Activated T-cell treated with anti-CD3 and anti-CD28 coated beads for 4 hours (primary cell): ENCODE measurements at places on chromosomes 5 and 9.

GRCh38 chr5:145568581-145568980, 266.6 kb downstream of the PRELID2 start:
- DNase-seq, result no peak

- no peak for DNase-seq
Observed at GRCh38 chr5:143606043-143606752, 202.7 kb upstream of the NR3C1 start.

- no peak for DNase-seq
Observed at GRCh38 chr9:13386316-13386715, 106.8 kb upstream of the MPDZ start.

- DNase-seq, result no peak
Observed at GRCh38 chr5:161372682-161373344, 173.7 kb downstream of the GABRB2 start.

GRCh38 chr5:64165500-64166200, at the start of gene RNF180:
TSS of gene RNF180 (plus strand) at chr5:64165843. CDS start at chr5:64200808, 34,965 bp downstream.
- no peak for DNase-seq

DNA sequence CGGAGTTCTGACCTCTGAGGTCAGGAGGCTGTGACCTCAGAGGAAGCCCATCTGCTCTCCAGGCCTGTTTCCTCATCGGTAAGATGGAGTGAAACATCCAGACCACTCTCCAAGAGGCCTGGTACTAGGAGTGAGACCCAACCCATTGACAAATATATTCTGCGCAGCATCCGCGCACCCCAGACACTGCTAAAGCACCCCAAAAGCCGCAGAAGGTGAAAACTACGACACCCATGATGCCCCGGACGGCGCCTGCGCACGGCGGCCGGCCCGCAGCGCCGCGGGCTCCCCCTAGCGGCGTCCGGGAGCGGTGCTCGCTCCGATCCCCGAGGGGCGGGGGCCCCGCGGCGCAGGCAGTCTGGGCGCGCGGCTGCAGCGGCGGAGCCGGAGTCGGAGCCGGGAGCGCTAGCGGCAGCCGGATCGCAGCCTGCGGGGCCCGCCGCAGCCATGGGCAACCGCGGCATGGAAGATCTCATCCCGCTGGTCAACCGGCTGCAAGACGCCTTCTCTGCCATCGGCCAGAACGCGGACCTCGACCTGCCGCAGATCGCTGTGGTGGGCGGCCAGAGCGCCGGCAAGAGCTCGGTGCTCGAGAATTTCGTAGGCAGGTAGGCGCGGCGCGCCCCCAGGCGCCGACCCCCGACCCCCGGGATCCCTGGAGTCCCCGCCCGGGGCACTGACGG, at the start of gene DNM1:
TSS of gene DNM1 (plus strand) at position 356 of the 683 bp plus-strand sequence. CDS start at position 448, 92 bp downstream.
- DNase-seq, result peak; percentile 55

GRCh38 chr5:9196403-9197227, 349.3 kb downstream of the SEMA5A start:
- DNase-seq, result no peak

DNA sequence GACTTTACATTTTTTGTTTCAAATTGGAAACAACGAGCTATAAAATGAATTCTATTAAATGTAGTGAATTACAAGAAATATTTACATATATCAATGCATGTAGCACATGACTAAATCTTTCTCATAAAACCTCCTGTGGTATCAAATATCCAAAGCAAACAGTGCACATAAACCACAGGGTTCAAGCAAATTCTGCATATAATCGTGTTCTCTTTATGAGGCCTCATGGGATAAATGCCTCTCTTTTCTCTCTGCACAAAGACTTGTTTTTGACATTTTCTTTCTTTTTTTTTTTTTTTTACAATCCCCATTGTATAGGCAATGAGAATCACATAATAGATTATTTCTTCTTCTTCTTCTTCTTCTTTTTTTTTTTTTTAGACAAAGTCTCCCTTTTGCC, 1117.2 kb upstream of the DMAC1 start:
- DNase-seq, result no peak

DNA sequence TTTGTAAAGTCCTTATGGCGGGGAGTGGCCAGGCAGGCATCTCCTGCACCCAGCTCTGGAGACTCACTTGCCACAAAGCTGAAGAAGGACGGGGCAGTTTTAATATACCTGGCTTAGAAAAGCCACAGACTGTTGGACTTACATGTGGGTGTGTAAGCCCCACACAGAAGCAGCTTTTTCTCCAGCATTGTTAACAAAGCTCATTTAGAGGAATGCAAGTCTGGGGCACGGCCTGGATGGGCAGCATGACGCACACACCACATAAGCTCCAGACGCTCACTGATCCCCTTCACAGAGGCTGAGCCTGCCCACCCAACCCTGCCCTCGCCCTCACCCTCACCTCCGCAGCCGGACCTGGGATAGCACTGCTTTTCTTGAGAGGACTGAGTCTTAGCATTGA, 58.0 kb upstream of the PDE8B start:
- DNase-seq, result no peak

GRCh38 chr5:141491323-141492167, 2.7 kb downstream of the PCDHGC5 start:
- DNase-seq, result no peak

DNA sequence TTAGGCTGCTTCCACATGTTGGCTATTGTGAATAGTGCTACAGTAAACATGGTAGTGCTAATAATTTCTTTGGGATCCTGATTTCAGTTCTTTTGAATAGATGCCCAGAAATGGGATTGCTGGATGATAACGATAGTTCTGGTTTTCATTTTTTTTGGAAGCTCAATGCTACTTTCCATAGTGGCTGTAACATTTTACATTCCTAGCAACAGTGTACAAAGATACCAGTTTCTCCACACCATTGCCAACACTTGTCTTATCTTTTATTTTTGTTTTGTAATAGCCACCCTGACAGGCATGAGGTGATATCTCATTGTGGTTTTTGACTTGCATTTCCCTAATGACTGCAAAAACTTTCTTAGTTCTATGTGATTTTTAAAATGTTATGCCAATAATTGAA, 68.8 kb upstream of the LRRC70 start:
- DNase-seq, result no peak

- DNase-seq, result no peak
Observed at GRCh38 chr5:123916345-123917121, 404.6 kb downstream of the CSNK1G3 start.

DNA sequence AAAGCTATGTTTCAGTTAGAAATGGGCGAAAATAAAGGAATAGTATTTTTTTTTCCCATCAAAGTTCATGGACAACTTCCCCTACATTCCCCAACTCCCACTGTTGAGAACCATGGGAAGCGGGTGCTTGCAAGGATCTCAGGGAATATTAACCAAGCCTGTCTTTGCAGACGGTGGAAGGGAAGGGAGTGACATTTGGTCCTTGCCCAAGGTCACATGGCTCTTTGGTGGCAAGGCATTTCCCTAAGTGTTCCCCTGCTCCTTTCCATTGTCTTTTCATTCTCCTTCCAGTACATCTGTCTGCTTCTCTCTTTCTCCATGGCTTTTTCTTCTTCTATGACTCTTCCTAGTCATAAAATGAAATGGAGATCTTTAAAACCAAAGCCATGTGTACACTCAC, 19.0 kb downstream of the C9orf57 start:
- no peak for DNase-seq

DNA sequence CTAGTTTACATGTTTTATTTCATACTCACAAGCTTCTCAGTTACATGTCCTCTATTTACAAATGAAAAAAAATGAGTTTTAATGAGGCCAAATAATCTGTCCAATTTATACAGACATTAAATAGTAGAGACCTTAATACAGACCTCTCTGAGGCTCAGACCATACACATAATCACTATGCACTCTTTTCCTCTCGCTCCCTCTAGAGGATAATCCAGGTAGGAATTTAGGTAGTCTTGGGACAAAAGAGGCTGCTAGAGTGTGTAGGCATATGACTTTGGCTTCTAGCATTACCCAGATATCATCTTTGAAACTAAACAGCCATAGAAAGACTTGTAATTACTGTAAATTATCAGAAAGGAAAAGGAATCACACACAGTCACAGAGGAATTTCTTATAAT, 444.7 kb downstream of the HINT1 start:
- DNase-seq, result no peak

DNA sequence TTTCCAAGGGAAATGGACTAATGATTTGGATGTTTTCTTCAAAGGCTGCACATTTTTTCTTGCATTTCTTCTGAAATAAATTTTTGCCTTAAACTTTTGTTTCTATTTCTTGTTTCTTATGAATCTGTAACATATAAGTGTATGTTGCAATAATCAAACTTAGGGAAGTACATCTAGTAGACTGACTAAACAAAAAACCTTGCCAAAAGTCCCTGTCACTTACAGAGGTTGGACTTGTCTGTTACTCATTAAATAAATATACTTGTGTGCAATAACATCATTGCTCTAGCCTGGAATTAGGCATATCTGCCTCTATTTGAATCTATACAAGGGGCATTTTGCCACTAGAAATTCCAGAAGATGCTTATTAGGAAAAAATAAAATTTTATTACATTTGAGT, 56.6 kb downstream of the C6 start:
- no peak for DNase-seq

DNA sequence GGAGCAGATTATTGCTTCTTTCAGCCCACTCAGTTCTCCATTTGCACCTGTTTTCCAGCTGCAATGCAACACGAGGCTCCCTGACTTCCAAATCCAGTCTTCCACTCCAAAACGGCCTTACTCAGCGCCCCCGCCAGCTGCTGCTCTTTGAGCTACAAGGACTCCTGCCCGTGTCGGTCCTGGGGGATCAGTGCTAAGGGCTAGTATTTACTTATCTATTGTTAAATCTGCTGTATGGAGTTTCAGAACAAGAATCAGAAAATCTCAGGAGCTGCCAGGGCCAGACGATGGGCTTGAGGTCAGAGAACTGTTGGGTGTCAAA, 44.1 kb downstream of the OR2V1 start:
- no peak for DNase-seq
